ENCODE measurements at places on chromosomes 1 and 21.

GRCh38 chr1:56223968-56224367, 355.4 kb downstream of the PLPP3 start:
- DNase-seq = no peak

GRCh38 chr1:151124763-151125403, 21.5 kb downstream of the SEMA6C start:
- DNase-seq = no peak

- no peak for DNase-seq
These were observed 125.4 kb downstream of the PTPRU start for GRCh38 chr1:29361686-29362085.

DNA sequence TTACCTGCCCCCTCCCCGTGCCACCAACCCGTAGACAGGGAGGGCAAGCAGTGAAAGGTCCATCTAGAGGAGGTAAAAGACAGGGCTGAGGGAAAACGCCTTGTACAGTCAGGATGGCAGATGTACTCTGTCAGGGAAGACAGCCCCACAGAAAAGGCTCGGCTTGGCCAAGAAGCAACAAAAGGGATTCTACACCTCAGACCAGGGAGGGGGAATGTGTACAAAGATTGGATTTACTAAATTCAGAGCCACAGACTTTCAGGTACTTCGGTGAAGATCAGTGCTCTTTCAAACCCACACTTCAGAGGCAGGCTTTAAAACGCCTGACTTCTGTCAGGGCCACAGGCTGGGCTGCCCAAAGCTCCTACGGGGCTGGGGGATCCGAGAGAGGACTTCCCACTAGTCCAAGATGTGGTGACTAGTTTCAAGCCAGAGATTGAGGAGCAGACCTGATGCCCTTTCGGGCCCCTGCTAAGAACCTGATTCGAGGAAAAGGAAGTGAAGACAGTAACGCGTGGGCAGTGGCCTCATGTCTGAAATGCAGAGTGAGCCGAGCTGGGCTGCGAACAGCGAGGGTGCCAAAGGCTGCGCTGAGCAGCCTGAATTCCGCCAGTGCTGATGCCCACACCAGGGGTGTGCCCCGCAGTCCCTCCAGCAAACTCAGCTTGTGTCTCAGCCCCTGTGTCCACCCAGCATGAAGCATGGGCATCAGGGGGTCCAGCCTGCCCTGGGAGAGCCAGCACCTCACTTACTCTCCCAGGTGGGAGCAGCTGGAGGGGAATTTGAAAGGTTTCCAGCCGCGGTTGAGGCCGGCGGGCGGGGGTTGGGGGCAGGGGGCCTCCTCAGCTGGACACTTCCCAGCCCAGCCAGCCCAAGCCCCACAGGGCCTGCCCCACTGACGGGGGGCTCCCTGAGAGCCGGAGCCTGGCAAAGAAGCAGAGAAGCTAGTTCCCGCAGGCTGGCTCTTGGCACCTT, 36.2 kb downstream of the KIAA1614 start:
- no peak for DNase-seq

DNA sequence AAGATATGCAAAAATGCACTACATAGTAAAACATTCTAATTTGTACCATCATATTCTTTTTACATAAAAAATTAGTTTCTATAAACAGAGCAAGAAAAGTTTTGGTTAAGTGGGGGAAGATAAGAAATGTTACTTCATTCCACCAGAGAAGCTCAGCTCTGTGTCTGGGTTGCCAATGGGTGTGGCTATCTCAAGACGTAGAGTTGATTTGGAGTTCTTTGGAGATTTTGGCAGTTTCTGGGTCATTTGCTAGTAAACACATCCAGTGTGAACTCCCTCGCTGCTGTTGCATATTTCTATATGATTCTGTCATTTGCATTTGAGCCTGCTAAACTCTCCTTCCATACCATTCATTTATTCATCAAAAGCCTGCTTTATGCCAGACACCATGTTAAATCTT, 7.2 kb downstream of the RGL1 start:
- no peak for DNase-seq

GRCh38 chr1:223350361-223350908, 13.5 kb downstream of the SUSD4 start:
- DNase-seq = no peak

- no peak for DNase-seq
These were observed 52.5 kb upstream of the SCYL3 start for GRCh38 chr1:169946206-169946605.

- DNase-seq = no peak
These were observed 1.4 kb upstream of the VANGL1 start for GRCh38 chr1:115640384-115640783.

DNA sequence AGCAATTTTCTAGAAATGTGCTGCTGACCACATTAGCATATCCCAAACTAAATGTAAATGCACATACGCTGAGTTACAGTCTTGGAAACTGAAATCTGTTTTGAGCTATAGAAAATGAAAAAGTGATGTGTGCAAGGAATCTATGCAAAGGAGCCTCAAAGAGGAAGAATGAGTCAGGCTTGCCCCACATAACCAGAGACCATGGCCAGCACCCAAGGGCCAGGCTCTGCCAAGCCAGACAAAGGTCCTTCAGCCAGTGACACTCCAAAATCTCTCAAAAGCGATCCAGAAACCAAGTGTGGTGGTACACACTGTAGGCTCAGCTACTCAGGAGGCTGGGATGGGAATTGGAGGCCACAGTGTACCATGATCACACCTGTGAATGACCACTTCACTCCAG, 195.2 kb downstream of the TOMM20 start:
- DNase-seq = no peak

- DNase-seq = no peak
These were observed 54.1 kb downstream of the KCNJ15 start for GRCh38 chr21:38310646-38311485.

DNA sequence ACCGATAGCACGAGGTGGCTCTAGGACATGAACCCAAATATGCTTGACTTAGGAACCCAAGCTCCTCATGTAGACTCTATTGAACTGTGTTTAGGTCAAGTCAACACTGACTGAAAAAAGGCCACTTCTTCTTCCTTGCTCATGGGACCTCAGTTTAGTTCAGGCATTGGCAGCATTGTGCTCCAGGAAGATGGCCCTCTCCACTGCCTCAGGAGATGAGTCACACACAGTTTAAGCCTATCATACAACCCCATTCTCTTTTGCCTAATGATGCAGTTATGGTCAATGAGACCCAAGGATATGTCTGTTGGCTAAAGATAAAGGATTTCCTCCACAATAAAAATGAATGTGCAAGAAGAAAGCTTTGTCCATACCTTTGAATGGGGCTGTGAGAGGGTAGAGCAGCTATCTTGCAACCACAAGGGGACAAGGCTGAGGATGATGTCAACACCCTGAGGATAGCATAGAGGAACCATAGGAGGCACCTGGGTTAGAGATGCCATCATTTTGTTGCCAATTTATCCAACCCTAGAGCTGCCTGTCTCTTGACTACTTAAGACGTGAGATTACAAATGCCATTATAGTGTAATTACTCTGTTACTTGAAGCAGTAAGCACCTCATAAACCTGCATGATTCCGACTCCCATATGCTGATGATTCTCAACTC, 3.0 kb upstream of the TRIM63 start:
- no peak for DNase-seq

GRCh38 chr1:4108331-4108730, 208.3 kb upstream of the C1orf174 start:
- DNase-seq = no peak

GRCh38 chr1:119946724-119947123, 50.4 kb upstream of the ADAM30 start:
- DNase-seq = no peak

DNA sequence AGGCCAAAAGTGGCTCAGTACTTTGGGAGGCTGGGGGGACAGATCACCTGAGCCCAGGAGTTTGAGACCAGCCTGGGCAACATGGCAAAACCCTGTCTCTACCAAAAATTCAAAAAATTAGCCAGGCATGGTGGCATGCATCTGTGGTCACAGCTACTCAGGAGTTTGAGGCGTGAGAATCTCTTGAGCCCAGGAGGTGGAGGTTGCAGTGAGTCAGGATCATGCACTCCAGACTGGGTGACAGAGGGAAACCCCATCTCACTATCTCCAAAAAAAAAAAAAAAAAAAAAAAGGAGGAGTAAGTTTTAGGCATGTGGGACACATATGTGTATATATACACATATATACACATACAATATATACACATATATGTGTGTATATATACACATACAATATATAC, 165.3 kb upstream of the DPYD start:
- no peak for DNase-seq

DNA sequence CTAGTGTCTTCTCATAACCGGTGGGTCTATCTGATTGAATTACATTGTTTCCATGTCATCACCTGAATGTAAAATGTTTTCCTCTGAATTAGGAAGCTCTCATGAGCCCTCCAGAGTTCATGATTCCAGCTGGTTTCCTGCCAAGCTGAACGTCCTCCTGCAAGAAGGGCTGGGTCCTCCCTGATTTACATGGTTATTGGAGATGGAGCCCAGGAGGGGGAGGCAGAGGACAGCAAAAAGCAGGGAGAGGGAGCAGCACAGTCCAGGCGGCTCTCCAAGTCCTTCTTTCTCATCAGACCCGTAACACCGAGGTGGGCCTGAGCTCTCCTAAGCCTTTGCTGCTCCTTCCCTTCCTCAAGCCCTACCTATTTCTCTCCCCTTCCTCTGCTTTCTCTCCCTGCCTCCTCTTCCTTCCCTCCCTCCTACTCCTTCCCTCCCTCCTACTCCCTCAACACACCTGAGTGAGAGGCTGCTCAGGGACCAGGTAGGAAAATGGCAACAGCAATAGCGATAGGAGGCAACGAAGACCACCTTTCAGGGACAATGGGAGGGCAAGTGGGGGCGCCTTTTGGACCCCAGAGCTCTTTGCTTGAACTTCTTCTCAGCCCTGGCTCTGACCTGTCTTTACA, 265.9 kb downstream of the PRDM2 start:
- DNase-seq = no peak

DNA sequence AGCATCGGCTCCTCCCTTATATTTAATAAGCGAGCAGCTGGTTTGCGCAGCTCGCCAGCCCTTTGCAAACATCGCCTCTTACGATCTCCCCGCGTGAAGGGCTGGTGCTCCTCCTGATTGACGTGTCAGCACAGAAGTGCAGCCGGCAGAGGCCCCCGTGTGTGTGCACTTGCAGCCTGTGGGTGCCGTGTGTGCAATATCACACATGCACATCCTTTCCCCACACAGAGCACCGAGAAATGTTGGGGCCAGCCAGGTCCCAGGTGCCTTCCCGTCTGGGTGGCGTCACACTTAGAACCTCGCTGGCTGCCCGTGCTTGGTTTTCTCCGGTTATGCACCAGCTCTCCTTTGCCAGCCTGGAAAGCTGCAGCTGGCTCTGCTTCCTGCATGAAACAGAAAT, 126.6 kb upstream of the AJAP1 start:
- no peak for DNase-seq

- DNase-seq = no peak
These were observed 26.0 kb upstream of the BCL9 start for GRCh38 chr1:147515045-147515869.

GRCh38 chr1:8516793-8517556, 199.1 kb downstream of the SLC45A1 start:
- DNase-seq = no peak

DNA sequence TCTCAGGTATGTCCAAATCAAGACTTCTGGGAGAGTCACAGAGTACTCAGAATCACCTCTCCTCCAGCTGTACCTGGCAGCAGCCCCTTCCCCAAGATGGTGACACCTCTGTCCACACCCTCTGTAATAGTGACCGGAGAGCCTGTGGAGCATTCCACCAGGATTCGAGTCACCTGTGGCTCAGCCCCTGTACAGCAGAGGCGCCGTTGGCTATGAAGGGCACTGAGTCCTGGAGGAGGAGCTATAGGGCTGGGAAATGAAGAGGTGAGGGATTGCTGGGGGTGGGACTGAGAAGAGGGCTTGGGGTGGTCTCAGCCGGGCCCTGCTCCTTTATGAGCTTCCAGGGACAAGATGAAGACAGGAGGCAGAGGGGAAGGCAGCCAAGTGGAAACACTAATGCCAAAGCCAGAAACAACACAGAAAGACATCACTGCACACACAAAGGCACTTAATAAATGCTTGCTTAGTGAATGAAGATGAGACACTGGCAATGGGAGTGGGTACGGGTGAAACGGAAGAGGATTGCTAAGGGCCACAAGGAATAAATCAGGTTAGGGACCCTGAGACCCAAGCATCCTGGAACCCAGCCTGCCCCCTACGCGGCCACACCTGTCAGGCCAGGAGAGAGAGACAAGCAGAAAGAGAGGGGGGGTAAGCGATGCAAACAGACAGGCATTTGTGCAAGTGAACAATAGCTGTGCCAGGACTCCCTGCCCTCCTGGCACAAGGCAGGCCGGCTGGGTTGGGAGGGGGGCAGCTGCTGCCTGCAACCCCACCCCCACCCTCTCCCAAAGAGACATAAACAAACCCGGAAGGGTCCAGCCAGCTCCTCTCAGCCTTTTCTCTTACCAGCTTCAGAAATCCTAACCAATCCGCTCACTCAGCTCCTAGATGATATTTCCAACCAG, 3.9 kb downstream of the ARHGEF2 start:
- DNase-seq = no peak

GRCh38 chr21:29295066-29295650, 3.6 kb upstream of the BACH1 start:
- DNase-seq = peak; percentile 15

DNA sequence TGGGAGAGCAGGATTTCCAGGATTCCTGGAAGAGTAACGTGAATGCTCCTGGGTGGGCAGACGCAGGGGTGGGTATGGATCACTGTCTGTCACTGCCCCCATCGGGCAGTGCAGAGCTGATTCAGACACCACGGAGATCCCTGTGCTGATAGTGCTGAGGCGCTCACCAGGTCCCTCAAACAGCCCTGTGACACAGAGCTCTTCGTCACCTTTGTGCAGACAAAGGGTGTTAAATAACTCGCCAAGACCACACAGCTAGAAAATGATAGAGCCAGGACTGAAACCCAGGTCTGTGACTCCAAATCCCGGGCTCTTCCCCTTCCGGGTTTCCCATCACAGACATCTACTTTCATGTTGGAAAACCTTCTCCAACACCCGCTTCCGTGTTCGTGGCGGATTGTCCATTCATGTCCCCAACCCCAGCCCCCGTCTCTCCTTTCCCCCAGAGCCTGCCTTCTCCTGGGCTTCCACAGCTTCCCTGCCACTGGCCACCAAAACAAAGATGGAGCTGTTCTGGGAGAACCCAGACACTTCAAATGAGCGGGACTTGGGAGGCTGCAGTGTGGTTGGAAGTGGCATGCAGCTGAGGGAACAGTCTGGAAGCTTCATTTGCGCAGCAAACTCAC, 2.6 kb downstream of the EFHD2 start:
- no peak for DNase-seq

GRCh38 chr21:25872271-25872670, 137.5 kb downstream of the GABPA start:
- DNase-seq = no peak

- DNase-seq = no peak
These were observed 1.5 kb upstream of the RASSF5 start for GRCh38 chr1:206505702-206506355.

DNA sequence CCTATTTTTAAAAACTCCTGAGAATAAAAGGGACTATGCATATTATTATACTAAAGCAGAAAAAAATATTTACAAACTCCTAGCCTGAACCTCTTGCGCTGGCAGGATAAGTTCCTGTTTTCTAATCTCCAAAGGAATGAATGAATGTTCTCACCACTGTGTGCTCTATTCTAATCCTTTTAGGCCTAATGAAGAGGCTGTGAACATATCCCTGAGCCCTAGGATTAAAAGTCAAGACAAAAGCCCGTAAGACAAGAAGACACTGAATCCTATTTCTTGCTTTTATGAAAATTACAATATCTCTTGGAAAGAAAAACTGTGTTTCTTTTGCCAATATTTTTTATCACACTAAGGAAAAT, 317.5 kb downstream of the HHAT start:
- DNase-seq = no peak

Data from activated CD4-positive, CD25-positive, alpha-beta regulatory T cell treated with anti-CD3 and anti-CD28 coated beads, Interleukin-2, amount 50 U/mL, for 16 hours (primary cell).